Left hindlimb (tissue), 1 donor: ENCODE measurements at places on chromosomes 5 and 9.
A peak's percentile ranks its signal among the peaks of the same experiment; 100 is the strongest.

DNA sequence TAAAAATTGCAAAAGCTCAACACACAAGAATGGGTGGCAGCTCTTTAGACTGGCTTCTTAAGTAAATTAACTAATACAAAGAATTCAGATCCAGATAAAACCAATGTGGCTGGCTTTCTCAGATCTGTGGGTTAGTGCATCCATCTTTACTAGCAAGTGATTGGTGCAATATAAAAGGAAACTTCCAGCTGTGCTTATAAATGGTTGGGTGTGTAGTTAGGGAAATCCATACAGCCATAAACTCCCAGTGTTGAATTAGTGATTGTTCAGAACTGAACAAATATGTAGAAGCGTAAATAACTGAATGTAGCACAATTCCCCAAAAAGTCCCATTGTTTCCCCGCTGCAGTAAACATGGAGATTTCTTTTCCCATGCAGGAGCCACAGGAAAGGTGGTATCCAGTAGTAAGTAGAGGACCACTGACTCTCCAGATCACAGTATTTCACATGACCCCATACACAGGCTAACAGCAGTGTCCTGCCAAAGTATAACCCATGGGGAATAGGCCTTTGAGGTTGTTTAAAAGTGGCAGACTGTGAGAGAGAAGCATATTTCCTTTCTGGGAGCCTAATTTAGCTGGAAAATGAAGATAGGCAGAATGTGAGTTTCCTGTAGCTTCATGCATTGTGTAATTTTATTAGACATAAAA lies 173.1 kb upstream of the SLC12A2 start:
- no peak for DNase-seq

- no peak for DNase-seq
Observed at GRCh38 chr9:17462869-17463464, 115.9 kb upstream of the SH3GL2 start.

DNA sequence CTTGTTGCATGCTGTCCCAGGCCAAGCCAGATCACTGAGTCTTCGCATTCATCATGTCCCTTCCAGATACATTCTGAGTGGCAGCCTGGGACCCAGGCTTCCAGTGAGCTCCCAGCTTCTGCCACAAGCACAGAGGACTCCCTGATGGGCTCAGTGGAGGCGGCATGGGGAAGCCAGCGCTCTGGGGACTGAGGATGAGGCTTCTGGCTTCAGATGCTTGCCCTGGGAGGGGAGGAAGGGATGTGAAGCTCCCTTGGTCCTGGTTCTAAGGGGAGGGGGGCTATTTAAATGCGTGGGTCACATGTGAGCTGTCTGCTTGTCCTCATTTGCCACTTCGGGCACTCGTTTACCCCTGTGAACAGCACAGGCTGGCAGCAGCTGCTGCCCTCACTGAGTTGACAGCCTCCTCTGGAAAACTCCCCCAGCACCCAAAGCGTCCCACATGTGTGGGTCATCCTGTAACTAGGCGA lies 174.0 kb downstream of the NR3C1 start:
- DNase-seq = no peak

GRCh38 chr5:9557696-9558095 lies 11.8 kb upstream of the SEMA5A start:
- DNase-seq = no peak

DNA sequence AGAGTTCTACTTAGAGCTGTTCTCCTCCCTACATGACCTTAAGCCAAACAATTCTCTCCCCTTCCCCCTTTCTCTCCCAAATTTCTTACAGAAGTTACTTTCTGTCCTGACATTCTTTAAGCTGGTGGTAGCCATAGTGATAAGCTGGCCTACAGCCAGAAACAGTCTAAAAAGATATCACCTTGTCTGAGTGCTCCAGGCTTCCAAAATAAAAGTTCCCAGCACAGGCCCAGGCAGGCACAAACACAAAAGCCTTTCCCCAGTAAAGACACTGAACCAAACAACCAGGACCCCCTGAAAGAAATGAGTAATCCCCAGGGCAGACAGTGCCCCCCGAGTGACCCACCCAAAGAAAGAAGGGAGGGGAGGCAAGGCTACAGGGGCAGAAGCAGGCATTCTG lies 19.2 kb downstream of the SIL1 start:
- DNase-seq = no peak

DNA sequence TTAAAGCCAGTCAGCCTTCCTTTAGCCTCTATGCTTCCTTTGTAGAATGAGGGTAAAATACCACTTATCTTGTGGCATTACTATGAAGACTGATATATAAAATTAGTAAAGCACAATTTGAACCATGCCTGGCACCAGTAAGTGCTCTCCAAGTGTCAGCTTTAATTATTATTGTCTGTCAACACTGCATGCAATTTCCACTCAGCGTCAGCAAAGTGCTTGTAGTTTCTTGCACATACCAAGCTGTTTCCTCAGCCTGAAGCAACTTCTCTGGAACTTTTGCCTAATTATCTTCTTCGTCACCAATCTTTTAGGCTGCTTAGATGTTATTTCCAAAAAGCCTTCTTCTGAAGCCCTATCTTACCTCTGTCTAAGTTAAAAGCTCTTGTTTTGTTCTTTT lies 177.3 kb downstream of the CDC42SE2 start:
- no peak for DNase-seq

DNA sequence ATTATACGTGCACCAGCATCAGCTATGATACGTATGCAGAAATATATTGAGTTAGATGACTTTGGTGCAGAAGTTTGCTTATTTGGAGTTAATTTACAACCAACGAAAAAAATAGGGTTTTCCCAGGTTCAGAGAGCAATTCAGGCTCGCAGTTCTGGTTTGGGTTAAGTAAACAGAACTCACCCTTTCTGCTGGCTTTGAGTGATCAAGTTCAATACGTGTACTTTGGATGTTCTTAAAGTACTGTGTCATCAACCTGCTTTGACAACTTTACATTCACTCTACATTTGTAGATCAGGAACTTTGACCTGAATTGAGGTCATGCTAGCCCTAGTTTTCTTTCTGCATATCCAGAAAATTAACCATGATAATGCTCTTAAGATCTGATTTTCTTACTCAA lies 40.7 kb downstream of the ACOT12 start:
- DNase-seq = no peak

- DNase-seq = no peak
Observed at GRCh38 chr9:13213337-13213736, 66.2 kb downstream of the MPDZ start.

DNA sequence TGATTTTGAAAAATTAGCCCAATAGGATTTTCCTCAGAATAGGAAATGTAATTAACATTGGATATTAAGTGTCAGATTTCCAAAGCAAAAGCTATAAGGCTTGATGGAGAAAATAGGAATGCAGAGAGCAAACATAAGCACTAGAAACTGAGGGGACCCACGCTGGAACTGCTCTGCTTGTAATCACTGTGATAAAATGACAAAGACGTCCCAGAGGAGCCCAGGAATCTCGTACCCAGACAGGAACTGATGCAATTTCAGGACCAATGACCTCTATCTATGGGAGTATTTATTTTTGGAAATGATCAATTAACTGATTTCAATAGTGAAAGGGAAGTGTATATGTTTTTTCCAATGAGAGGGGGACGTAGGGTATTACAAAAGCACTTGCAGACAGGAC lies 714.5 kb upstream of the WWC1 start:
- DNase-seq = no peak

- peak; percentile 62 for DNase-seq
Observed at GRCh38 chr5:14035859-14036503, 91.5 kb upstream of the DNAH5 start.

GRCh38 chr5:96755851-96756250 lies 51.9 kb downstream of the ERAP1 start:
- DNase-seq = no peak

GRCh38 chr9:16542290-16542689 lies 328.2 kb downstream of the BNC2 start:
- DNase-seq = no peak

DNA sequence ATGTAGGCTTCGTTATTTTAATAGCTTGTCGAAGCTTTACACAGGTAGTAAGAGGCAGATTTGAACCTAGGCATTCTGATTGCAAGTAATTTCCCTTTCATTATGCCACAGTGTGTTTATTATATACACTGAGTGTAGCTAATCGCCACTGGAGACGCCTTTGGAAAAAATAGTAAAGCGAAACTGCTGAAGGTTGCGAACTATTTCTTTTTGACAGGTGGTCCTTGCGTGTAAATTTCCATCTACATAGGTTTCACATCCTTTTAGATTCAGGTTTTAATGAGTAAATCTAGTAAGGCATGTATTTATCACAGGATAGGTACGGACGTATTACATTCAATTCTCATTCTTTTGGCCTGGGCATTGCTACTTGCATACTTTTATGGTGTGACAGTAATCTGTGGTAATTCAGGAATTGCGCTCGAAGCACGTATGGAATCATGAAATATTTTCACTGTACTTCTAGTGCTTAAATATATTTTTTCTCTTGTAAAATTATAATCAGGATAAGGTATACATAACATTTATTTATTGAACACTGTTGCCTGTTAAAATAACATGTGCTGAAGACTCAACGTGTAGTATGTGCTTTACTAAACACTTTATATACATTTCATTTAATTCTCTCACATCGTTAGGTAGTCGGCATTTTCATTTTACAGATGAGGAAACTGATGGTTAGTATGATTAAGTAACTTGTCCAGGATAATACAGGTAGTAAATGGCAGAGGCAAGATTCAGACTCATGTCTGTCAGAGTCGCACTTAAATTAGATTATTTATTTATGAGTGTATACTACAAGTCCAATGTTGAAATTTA lies 1.8 kb downstream of the MARCHF6 start:
- DNase-seq = no peak

DNA sequence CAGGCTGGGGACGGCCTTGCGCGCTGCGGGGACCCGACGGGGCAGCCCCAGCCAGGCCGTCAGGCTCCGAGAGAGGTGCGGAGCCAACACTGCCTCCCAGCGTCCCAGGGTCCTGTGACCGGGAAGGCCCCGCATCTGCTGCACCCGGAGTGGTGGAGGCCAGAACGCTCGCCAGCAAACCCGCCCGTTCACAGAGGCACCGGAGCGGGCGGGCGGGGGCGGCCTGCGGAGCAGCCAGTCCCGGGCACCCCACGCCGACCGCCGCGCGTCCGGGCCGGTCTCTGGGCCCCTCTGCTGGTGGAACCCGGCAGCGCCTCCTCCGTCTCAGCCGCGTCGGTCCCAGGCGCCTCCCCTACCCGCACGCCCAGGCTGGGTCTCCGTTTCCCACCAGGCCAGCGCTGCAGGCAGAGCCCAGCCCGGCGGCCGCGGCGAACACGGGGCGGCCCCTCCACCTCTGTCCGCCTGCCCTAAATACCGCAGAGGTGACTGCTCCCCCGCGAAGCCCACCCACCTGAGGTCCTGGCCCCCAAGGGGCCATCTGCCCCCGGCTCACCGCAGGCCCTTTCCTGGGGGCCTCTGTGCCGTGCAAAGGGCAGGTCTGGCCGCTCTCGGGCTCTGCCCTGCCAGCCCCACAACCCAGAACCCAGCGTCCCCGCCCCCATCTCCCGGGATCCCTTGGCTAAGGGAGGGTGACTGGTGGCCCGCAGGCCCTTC lies 15.9 kb downstream of the EXD3 start:
- peak; percentile 74 for DNase-seq

DNA sequence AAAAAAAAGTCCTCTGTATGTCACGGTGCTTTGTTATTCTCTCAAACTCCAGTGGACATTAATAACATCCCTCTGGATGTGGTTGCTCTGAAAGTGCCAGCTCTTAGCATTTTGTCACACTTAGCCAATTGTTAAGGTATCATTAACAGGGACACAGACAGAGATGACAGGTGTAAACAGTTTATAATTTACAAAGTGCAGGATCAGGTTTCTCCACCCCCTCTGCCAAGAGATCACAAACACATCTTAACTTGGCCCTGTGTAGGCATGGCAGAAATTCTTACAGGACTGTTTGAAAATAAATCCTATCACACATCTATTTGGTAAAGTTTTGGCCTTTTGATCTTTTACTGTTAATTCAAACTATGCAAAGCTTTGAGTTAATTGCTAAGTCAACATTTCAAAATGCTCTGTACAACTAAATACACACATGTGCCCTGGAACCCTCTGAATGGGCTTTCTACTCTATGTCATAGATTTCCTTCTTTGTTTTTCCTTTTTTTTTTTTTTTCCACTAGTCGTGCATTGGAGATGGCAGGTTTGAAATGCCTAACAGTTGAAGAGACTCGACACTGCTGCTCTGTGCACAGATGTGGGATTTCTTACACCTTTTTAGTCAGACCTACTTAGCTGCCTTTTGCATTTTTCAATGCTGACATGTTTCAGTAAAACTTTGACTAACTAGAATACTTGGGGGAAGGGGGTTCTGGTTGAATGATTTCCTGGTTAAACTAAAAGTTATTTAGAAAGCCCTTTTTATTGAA lies 41.7 kb downstream of the SEMA6A start:
- DNase-seq = no peak

DNA sequence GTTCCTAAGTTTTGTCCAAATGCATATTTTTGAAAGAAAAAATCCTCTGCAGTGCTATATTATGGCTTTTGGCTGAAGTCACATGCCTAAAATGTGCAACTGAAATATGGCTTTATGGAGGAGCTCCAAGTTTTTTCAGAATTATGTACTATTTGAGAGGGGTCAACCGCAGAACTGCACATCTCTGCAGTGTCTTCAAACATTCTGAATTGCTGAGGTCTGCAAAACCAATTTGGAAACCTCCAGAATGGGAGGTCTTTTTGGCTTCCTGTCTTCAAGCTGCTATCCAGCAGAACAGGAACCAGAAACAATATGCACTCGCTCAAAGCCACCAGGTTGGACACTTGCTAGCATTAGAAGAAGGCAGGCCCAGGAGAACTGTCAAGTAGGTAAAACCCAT lies 376.0 kb upstream of the PAPPA start:
- peak; percentile 67 for DNase-seq

- peak; percentile 64 for DNase-seq
Observed at GRCh38 chr9:121273064-121273775, 5.3 kb downstream of the GSN start.

DNA sequence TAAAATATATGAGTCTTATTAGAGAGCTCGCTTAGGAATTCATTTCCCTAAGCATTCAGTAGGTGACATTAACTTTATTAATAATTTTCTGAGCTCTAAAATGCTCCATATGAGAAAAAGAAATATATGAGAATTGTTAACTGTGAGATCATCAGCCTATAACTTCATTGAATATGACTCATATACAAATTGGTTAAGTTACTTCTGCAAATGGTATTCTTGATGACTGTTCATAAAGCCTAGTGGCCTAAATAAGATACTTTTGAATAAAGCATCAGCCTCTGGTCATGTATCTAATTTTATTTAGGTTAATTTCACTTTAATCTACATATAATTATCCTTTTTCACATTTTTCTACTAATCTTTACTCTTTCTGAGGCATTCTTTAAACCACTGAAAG lies 710.2 kb upstream of the ACO1 start:
- no peak for DNase-seq

GRCh38 chr9:4024281-4024777 lies 275.5 kb downstream of the GLIS3 start:
- no peak for DNase-seq

DNA sequence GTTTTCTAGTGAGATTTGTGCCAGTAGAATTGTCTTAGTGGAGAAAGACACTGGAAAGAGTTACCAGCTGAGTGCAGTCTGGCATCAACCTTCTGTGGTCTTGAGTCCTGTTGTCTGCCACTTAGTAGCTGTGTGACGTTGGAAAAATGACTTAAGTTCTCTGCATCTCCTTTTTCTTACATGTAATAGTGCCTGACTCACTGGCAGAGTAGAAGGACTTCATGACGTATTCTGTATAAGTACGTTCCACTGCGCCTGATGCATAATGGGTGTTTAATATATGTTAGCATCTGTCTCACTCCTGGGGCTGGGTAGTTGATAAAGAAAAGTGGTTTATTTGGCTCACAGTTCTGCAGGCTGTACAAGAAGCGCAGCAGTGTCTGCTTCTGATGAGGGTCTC lies 144.8 kb downstream of the ST8SIA4 start:
- no peak for DNase-seq

- DNase-seq = no peak
Observed at GRCh38 chr5:135245521-135246499, 153.2 kb downstream of the MACROH2A1 start.

GRCh38 chr9:110290001-110290400 lies 33.7 kb upstream of the TXN start:
- no peak for DNase-seq
